Activated gamma-delta T cell treated with anti-CD3 and anti-CD28 coated beads, Interleukin-2, amount 50 U/mL, for 16 hours (primary cell): ENCODE measurements at places on chromosomes 12 and 14.

DNA sequence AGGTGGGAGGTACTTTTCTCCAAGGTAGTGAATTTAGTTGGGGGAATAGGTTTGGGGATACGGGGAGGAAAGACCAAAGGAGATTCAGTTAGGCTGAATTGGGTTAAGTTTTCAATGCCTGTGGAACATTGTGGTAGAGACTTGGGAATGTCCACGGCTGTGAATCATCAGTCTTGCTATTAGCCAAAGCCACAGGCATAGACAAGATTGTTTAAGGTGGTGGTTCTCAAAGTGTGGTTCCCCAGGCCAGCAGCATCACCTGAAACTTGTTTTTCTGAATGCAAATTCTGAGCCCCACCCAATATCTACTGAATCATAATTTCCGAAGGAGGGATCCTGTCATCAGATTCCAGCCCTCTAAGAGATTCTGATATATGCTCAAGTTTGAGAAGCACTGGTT is 316.2 kb downstream of the EGLN3 start:
- DNase-seq, result no peak

DNA sequence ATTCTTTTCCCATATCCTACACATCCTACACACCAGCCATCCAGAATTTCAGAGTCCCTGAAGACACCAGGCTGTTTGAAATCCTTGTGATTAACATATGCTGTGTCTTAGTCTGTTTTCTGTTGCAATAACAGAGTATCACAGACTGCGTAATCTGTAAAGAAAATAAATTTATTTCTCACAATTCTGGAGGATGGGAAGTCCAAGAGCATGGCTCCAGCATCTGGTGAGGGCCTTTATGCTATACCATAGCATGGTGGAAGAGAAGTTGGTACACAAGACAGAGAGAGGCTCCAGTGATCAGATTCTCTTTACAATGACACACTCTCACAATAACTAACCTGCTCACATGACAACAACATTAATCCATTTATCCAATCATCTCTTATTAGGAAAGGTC is 4.1 kb downstream of the ART4 start:
- DNase-seq, result no peak

- no peak for DNase-seq
These were observed 3.3 kb downstream of the ALDH6A1 start for GRCh38 chr14:74080820-74081460.

DNA sequence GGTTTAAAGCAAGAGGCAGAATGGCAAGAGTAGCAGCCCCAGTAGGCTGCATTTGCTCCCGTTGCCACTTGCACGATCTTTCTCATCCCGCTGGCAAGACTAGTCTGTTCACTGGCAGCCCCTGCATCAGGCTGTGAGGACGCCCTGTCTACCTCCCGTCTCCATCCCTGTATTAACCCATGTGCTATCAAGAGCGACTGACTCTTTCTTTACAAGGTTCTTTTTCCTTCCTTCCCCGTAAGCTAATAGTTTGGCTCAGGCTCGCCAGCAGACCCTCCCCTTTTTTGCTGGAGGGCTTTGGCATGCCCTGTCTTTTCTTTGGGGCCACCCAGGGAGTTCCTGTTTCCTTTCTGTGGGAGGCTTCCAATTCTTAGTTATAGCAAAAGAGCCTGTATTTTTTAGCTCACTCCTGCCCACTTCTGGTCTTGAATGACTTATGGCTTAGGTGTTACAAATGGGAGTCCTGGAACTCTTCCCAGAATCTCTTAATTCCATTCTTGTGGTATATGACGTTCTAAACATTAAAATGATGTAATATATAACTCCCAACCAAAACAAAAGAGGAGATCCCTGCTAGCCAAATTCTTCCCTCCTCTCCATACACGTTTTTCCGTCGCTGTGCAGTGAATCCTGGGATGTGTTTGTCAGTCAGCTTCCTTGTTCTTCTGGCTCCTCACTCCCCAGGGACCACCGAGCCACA is 149.0 kb downstream of the PRKCH start:
- DNase-seq, result no peak

GRCh38 chr12:57844709-57845477 is 1.6 kb downstream of the CTDSP2 start:
- DNase-seq, result no peak

DNA sequence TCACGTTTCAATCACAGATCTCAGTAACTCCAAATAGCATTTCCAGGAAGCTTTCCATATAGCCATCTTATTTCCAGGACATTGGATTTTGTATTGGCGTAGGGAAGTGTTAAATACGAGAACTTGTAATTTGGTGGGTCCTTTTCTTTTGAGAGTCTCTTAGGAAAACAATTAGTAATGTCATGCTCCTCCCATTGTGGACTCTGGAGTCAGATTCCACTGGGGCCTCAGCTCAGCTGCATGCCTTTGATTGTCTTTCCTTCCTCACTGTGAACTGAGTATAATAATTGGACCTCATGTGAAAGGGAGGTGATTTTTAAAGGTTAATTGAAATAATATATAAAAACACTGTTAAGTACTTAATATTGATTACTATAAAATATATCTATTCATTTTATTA is 462.6 kb downstream of the NPAS3 start:
- no peak for DNase-seq

DNA sequence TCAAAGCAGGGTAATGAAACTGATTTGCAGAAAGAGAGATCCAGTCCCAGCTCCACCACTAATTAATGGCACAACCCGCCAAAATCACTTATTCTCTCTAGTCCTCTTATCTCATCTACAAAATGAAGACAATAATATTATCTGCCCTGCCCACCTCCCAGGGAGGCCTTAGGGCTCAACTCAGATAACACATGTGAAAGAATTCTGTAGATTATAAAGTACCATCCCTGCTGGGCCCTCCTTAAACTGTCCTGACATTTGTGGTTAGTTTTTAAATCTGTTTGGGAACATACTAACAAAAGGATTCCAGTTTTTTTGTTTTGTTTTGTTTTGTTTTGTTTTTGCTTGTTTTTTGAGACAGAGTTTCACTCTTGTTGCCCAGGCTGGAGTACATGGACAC is 7.3 kb downstream of the POMT2 start:
- no peak for DNase-seq

DNA sequence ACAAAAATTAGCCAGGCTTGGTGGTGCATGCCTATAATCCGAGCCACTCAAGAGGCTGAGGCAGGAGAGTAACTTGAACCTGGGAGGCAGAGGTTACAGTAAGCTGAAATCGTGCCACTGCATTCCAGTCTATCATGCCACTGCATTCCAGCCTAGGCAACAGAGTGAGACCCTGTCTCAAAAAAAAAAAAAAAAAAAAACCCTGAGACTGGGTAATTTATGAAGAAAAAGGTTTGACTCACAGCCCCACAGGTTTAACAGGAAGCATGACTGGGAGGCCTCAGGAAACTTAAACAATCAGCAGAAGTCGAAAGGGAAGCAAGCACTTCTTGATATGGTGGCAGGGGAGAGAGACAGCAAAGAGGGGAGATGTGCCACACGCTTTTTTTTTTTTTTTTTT is 123.2 kb downstream of the GXYLT1 start:
- no peak for DNase-seq

- DNase-seq, result no peak
These were observed 26.2 kb upstream of the TRIM9 start for GRCh38 chr14:51121096-51121495.

GRCh38 chr14:66600416-66600815 is 92.5 kb downstream of the GPHN start:
- DNase-seq, result no peak

DNA sequence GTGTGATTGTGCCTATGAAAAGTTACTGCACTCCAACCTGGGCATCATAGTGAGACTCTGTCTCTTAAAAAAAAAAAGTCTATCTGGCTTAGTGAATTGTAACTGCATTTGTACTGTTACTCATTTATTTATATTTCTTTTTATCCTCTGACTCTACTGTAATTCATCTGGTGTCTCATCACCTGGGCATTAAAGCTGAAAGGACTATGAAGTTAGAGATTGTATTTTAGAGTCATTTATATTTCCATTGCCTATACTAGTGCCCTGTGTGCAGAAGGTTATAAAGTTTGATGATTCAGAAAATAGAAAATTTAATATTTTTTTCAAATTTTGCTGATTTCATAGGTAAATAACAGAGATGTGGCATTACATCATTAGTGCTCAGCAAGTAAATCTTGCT is 30.2 kb downstream of the BICDL1 start:
- no peak for DNase-seq

GRCh38 chr12:38384816-38385378 is 68.3 kb downstream of the ALG10B start:
- DNase-seq, result no peak

DNA sequence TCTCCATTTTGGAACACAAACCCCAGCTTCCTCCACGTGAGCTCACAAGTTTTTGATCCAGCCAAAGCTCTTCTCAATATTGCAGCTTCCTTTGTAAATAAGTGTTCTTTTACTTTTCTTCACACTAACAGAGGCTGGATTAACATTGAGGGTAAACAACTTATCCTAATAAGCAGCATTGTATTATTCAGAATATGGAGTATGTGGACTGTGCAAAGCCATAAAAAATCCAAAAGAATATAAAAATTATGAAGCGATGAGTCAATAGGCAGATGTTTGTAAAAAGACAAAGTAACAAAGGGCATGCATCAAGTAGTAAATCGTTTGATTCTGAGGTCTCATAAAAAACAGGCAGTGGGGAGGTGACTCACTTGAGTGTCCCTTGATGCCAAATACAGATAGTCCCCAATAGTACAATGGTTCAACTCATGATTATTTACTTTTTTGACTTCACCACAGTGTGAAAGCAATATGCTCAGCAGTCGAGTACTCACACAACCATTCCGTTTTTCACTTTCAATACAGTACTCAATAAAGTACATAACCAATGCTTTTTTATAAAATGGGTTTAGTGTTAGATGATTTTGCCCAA is 23.1 kb upstream of the KCNK10 start:
- DNase-seq, result no peak

DNA sequence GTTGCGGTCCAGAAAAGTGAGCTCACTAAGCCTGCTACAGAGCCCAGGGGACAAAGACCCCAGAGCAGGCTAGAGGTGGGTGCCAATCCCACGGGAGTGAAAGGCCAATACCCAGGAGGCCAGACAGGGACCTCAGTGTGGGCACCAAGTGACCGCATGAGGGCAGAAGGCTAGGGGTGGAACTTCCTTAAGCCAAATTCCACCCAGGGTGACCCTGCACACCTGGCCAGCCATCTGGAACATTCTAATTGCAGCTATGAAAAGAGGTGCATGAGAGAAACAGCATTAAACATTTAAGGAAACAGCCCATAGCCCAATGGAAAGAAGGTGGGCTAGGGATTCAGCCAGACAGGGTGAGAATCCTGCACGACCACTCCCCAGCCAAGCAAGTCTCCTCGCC is 19.4 kb downstream of the GLTP start:
- DNase-seq, result no peak

DNA sequence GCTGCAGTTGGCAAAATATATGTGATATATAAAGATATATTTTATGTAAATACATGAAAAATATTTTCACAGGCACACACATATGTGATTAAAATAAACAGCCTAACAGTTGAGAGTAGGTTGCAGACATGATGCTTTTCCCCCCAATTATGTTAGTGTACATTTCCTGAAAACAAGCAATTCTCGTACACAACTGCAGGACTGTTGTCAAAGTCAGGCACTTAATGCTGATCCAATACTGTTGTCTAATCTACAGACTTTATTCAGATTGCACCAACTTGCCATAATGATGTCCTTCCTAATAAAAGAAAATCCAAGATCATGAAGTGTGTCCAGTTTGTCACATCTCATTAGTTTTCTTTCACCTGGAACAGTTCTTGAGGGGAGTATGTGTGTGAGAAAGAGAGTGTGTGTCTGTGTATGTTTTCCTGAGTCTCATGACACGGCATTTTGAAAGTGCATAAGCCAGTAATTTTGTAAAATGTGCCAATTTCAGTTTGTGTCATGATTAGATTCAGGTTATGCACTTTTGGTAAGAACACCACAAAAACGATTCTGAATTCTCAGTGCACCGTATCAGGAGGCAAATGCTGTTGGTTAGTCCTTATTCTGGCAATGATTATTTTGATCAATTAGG is 16.5 kb upstream of the SEL1L start:
- DNase-seq, result no peak

GRCh38 chr12:124694846-124695497 is 127.6 kb upstream of the NCOR2 start:
- no peak for DNase-seq

GRCh38 chr14:61525293-61526011 is 169.9 kb upstream of the HIF1A start:
- peak; percentile 29 for DNase-seq

DNA sequence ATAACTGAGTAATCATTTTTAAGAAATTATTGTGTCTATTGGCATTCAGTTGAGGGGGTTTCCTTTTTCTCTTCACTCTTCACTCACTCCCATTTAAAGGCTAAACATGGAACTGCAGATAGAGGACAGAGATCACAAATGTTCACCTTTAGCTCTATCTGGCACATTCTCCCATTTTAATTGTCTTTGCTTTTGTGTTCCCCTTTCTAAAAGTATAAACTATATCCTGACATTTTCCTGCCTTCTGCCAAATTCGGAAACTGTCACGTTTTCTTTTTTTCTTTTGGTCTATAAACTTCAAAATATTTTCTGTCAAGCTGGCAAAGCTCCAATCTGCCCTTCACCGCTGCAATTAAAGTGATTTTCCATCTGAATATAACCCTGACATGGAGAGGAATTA is 219.8 kb upstream of the CDKN3 start:
- no peak for DNase-seq

- no peak for DNase-seq
These were observed 48.8 kb downstream of the LTBP2 start for GRCh38 chr14:74563233-74563585.

- DNase-seq, result no peak
These were observed 150.2 kb upstream of the PLEKHG7 start for GRCh38 chr12:92552412-92553108.

GRCh38 chr12:46698003-46698402 is 127.8 kb downstream of the SLC38A4 start:
- no peak for DNase-seq

GRCh38 chr12:62957233-62957953 is 22.4 kb upstream of the PPM1H start:
- no peak for DNase-seq

GRCh38 chr12:108386709-108387360 is 47.7 kb upstream of the CMKLR1 start:
- DNase-seq, result no peak

DNA sequence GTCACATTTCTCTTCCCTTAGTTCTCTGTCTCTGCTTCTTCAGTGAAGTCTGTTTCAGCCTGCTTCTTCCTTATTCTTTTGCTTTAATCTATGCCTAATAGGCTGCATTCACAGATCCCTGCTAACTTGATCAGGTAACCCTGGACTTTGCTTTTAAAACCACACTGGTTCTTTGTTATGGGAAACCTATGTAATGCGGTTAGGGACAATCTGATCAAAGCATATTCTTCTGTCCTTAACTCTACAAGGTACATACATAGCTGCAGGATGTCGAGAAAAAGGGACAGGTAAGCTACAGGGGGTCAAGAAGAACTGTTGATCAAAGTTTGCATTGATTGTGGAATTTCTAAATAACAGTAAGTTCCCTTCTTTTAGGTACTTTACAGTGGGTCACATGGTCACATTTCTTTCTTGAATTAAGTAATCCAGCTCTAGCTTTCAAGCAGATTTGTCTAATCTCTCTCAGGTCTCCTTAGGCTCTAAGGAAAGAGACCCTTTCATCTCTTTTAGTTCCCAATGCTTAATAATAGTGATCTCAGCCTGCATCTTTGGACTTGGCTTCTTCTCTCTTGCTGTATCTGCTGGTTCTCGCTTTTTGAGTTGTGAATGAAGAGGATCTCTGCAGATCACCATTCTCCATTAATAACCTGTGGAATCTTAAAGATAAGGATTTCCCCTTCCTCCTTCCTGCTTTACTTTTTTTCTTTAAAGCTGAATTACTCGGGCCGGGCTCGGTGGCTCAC is 3.8 kb downstream of the COPZ1 start:
- no peak for DNase-seq
